ENCODE measurements at places on chromosomes 2 and 18.

- no peak for DNase-seq
These were observed 30.7 kb downstream of the LYPD6B start for GRCh38 chr2:149068996-149069888.

DNA sequence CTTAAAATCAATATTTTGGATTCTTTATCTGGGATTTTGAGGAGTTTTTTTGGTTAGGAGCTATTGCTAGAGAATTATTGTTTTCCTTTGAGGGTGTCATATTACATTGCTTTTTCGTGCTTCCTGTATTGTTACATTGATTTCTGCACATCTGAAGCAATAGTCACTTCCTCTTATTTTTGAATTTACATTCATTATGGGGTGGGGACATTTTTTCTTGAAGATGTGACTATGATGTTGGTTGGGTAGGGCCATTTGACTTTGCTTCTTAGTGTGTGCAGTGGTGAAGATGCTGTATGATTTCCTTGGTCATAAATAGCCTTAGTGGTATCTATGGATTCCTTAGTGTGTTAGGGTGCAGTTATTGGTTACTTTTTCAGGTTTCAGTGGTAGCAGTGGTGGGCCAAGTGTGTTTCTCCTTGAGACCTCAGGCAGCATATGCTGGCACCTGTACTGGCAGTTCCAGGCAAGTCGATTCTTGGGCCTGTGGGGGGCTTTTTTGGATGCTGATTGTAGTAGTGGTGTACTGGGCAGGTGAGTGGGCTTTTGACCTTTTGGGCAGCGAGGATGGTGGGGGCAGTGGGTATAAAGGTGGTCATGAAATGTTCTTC is 61.8 kb downstream of the ARHGAP25 start:
- no peak for DNase-seq

DNA sequence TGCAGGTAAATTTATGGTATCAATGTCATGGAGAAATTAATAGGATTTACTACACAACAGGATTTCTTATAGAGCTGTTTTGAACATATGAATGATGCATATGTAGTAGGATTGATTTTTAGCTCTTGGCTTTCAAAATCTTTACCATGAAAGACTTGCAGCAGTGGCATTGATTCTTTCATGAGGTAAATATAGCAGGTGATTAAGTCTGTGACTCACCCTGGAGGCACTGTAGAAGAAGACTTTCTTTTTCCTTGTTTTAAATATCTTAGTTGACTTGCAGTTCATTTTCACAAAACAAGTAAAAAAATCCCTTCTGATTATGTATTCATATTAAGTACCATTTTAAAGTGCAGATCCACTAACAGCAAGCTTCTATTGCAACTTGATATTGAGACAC is 463.0 kb downstream of the FBXO15 start:
- DNase-seq: no peak

- DNase-seq: no peak
These were observed 297.2 kb downstream of the NCKAP5 start for GRCh38 chr2:133271105-133271504.

GRCh38 chr2:133492719-133493380 is 75.4 kb downstream of the NCKAP5 start:
- no peak for DNase-seq

GRCh38 chr18:52523566-52523965 is 183.6 kb downstream of the DCC start:
- no peak for DNase-seq

DNA sequence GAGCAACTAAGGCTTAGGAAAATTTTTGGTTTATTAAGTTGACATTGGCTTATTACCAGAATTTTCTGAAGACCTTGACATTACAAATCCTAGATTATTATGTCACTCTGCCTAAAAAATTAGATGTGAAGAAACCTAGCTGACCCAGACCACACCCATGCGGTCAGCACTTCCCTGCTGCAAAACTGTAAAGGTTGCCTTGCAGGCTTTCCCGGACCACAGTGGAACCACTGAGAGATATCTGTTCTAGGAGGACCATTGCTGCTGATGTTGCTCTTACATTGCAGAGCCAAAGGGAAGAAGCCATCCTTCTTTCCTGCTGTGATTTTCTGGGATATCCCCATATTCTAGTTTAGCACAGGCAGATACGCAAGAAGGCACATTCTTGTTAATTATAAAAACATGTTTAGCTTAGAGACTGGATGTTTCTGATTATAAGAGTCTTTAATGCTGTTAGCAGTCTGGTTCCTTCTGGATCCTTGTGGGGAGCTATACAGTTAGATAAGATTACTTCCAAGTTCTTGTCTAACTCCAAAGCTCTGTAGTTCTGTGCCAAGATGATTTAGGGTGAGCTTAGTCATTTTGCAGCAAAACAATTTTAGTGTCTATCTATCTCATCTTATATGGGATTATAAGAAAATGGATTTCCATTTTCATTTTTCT is 70.2 kb downstream of the AOX1 start:
- no peak for DNase-seq

DNA sequence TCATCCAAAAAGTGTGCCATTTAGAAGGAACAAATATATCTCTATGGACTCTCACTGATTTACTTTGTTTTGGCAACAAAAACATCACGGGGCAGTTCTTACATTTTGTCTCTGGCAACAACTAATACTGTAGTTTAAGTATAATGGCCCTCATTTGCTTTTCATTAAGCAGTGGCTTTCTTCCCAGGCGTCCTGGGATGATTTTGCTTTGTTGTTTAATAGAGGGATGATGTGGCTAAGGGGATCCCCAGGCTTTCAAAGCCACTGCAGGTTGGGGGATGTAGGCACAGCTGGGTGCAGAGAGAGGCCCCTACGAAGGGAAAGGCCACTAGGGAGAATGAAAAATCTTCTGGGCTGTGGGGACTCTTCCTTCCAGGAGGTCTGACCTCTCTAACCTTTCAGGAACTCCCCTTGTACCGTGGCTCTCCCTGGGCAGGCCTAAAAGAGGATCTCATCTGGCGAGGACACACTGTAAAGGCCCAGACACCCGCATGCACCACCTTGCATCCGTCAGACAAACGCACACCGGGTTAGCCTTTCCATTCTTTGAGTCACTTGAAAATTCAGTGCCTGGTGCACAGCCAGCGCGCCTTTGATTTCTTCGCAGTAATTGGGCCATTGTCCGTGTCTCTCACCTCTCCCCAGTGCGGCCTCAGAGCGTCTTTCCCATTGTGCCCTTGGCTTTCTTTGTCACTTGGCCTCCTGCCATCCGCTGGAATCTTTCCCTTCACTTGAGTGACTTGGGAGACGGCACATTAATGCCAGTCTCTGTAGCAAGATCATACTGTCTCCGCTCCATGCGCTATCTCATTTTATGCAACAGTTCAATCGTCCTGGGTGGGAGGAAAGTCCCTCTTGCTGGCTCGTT is 40.3 kb upstream of the AFF3 start:
- DNase-seq: no peak

DNA sequence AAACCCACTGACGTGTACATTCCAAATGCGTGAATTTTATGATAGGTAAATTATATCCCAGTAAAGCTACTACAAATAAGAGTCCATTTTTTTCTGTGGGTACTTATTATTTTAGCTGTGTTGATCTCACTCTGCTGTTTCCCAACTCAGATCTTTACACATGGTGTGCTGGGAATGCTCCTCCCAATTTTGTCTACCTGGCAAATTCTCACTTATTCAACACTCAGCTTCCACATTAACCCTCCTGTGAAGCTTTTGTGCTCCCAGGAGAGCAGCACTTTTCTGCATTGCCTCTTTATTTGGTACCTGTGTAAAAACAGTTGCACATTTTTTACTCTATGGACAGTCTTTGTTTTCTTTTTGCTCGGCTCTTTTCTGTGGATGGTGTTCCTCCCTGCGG is 38.6 kb upstream of the ATP5MC3 start:
- DNase-seq: no peak

GRCh38 chr2:230685178-230685577 is 27.5 kb upstream of the CAB39 start:
- DNase-seq: no peak

GRCh38 chr2:207914716-207915115 is 110.6 kb downstream of the PLEKHM3 start:
- DNase-seq: no peak

DNA sequence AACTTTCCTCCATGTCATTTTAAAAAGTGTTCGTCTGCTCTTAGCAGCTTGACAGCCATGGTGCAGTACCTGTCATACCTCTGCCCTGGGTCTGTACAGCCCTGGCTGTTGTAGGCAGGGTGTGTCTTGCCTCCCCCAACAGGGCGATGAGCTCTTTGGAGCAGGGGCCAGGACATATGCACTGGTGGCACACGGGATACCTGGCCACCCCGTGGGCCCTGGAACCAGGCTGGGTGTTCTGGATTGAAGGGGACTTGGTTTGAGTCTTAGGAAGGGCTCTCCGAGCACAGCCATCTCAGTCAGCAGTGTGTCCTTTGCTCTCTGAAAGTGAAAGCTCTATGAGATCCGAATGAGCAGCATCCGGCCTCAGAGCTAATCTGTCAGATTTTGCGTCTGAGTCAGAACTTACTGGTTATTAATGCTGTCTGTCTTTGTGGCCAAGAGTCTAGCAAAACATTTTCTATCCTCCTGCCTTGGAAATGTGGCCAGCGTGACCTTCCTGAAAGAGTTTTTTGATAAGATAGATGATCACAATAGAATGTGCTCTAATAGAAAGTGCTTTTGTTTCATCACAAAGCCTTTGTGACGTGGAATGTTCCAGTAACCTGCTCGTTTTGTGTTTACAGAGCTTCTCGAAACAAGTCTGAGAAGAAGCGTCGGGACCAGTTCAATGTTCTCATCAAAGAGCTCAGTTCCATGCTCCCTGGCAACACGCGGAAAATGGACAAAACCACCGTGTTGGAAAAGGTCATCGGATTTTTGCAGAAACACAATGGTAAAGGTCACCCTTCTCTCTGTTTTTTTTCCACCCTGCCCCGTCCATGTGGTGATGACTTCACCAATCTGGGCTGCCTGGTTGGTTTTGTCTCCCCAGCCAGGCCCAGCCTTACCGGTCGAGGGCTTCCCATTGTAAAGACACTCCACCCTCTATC is 77.3 kb upstream of the RPL31 start:
- DNase-seq: no peak

GRCh38 chr2:234952270-234953115 is 676 bp downstream of the SH3BP4 start:
- DNase-seq: no peak
